DMS79 (cell line): ENCODE measurements at places on chromosomes 7 and 10.

DNA sequence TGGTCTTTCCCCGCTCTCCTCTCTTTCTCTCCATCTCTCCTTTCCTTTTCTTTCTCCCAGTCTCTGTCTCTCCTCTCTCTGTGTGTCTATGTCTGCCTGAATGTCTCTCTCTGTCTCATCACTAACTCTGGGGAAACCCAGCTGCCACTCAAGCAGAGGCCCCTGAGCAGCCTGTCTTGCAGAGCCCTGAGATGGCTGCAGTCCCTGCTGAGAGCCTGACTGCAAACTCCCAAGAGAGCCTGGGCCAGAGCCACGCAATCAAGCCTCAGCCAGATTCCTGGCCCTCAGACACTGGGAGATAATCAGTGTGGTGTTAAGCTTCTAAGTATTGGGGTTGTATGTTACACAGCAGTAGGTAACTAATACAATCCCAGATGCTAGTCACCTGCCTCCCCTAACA lies 91.5 kb downstream of the PAXIP1 start:
- no peak for DNase-seq

DNA sequence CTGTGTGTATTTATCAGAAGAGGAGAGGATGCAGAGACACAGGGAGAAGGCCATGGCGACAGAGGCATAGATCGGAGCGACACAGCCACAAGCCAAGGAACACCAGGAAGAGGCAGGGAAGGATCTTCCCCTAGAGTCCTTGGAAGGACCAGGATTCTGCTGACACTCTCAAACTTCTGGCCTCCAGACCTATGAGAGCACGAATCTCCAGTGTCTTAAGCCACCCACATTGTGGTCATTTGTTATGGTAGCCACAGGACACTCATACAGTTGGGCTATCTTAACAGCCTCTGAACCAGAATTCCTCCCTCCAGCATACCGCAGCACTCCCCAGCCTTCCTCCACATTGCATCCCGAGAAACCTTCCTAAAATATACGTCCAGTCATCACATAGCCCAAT lies 367.0 kb upstream of the MGMT start:
- no peak for DNase-seq

DNA sequence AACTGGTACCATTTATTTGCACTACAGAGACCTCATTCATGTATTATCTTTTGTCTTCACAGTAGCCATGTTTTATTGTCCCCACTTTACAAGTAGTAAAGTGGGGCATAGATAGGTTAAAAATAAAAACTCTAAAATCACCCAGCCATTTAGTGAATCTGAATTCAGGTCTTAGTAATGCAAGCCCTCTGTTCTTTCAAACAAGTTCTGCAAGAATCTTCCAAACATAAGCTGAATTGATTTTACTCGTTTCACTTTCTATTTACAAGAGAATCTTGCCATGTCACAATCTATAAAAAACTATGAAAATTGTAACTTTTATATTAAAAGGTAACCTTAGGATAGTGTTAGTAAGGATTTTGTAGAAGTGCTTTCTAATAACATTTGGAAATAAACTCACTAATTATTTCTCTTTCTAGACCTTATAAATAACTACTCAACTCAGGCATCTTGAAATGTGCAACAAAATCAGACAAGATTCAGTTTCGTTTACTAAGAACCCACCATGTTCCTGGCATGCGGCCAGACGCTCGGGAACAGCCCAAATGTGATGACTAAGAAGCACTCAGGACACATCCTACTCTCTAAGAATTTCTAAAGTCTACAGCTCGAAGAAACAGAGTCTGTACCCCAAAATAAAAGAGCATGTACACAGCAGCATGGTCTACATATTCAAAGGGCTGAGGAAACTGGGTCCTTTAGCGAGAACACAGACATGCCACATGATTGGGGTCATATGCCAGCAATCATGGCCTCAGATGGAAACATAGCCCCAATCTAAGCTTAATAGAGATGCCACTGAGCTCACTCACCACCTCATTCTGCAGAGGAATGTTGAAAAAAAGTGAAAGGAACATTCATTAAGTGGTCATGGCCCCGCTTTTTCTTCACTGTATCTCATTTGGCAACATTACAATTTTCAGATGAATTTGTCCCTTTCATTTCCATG lies 167.6 kb downstream of the AMPH start:
- DNase-seq, result peak; percentile 7

DNA sequence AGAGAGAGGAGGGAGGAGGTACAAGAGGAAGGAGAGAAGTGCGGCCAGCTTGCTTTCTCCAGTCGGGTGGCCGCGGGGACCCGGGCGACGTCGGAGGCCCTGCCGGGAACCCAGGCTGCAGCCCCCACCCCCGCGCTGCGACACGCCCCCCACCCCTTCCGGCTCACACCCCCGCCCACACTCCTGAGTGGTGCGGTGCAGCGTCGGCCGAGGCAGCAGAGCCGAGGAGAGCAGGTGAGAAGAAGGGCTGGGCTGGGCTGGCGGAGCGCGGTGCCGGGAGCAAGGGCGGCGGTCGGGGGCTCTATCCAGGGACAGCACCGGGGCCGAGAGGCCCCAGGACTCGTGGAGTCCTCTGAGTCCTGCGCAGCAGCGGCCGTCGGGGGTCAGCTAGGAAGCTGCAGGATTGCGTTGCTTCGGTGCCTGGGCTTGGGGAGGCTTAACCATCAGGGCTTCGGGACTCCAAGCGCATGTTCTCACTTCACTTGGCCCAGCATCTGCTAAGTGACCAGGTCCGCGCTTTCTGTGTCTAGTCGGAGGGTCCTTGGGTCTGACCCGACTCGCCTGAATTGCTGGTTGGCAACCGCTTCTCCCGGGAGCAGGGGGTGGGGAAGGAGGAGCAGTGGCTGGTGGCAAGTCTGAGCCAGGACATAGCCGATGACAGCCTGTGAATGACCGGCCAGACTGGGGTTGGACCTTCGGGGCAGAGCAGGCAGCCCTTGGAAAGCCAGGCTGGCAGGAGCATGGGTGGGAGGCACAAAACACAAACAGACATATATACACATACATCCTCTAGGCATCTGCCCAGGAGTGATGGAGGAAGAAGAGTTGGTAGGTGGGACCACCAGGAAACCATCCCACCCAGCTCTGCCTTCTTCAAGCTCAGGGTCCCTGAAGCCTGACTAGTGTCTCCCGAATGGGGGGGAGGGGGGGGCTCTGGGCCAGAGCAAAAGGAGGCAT lies 683 bp downstream of the CHAT start:
- no peak for DNase-seq

- no peak for DNase-seq
Measured at GRCh38 chr10:11161096-11161495, 143.4 kb downstream of the CELF2 start.

- DNase-seq, result no peak
Measured at GRCh38 chr7:127413962-127414361, 21.5 kb upstream of the ZNF800 start.

GRCh38 chr10:126157189-126157588 lies 231.1 kb downstream of the ADAM12 start:
- no peak for DNase-seq

- no peak for DNase-seq
Measured at GRCh38 chr10:107915215-107915610, 750.7 kb upstream of the SORCS1 start.

GRCh38 chr7:45623740-45624391 lies 49.7 kb downstream of the ADCY1 start:
- DNase-seq, result no peak

DNA sequence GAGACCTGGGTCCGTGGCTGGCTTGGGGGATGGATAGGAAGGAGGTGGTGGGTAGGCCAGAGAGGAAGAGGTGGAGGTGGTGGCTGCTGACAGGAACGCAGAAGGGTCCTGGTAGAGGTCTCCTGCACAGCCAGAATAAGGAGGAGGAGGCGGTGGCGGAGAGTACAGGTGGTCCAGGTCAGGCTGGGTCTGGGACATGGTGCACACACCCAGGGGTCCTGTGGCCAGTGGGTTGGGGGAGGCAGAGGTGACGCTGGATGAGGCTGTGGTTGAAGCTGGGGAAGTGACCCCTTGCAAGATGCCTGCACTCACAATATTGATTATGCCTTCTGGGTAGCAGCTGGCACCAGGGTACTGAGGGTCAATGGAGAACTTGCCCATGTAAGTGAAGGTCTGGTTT lies 2.2 kb downstream of the EGR2 start:
- no peak for DNase-seq

DNA sequence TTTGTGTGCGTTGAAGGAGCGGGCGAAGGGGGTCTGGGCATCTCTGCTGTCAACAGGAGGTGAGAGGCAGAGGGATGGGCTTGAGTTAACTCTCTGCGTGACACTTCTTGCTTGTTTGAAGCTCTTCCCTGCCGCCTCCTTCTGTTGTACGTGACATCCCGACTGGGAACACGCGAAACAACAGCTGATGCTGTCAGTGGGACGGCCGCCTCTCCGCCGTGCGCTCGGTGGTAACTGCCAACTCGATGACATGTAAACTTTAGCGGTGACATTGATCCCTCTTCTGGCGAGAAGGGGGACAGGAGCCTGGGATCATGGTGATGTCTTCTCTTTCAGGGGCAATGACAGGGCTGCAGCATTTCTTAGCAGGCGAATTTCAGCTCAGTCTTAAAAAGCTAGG lies 394.5 kb downstream of the TYW1 start:
- DNase-seq, result no peak

DNA sequence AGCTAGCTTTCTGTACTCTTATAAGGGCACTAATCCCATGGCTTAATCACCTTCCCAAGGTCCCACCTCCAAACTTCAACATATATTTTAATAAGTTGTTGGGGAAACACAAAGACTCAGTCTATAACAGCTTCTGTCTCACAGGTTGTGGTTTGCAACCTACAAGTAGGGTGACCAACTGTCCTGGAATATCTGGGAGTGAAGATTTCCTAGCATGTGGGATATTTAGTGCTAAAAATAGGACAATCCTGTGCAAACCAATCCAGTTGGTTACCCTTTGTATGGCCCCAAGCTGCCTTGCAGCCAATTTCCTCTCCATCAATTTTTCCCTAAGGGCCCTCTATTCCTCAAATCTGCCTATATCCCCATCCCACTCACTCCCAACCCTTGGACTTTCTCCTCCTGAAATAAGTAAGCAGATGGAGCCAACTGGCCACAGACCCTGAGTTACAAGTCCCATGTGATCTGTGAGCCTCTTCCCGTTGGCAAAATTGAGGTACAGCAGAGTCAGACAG lies 82.3 kb downstream of the FAM13C start:
- DNase-seq, result no peak

DNA sequence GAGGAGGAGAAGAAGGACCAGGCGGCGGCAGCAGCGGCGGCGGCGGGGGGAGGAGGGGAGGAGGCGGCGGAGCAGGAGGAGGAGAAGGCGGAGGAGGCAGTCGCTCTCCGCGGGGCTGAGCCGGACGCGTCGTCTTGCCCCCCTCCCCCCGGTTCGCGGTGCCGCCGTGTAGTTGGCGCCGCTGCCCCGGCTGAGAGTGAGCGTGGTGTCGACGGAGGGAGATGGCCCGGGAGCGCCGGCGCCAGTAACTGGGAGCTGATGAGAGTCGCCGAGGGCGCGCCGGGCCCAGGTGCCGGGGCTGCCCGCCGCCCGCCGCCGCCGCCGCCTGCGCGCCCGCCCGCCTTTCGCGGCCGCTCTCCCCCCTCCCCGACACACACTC lies 257 bp downstream of the WAC start:
- DNase-seq, result no peak

DNA sequence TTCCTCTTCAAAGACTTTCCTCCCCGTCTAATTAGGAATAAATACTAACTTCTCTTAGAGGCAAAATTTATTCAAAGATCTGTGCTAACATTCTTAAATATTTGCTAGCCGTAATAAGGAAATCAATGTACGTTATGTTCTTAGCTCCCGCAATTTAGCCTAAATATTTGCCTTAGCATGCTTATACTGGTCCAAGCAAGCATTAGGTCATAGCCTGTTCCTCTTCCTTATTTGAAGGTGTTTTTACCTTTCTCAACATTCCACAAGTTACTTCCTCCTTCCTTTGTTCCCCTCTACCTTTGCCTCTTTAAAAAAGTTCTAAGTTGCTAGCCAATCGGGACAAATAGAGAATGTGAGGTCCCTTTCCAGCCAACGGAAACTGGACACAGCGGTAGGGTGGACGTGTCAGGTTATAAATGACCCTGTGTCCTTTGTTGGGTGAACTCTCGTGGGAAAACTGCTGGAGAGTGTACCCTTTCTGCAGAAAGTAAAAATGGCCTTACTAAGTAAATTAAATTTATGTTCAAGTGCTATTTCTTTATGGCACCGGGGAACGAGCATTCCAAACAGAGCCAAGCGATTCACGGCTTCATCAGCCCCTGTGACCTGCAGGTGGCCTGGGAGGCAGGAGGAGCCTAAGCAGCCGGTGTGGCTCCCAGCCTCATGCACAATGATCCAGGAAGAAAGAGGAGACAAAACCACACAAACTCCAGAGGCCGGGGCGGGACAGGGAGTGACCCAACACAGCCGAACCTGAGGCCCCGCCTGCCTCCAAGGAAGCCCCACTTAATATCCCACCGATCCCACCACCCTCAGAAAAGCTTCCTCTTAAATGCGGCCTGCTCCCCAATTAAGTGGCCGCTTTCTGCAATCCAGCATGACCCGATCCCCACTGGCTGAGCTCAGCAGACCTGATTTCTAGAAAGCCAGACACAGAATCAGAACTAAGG lies 67.0 kb downstream of the ZRANB1 start:
- no peak for DNase-seq

DNA sequence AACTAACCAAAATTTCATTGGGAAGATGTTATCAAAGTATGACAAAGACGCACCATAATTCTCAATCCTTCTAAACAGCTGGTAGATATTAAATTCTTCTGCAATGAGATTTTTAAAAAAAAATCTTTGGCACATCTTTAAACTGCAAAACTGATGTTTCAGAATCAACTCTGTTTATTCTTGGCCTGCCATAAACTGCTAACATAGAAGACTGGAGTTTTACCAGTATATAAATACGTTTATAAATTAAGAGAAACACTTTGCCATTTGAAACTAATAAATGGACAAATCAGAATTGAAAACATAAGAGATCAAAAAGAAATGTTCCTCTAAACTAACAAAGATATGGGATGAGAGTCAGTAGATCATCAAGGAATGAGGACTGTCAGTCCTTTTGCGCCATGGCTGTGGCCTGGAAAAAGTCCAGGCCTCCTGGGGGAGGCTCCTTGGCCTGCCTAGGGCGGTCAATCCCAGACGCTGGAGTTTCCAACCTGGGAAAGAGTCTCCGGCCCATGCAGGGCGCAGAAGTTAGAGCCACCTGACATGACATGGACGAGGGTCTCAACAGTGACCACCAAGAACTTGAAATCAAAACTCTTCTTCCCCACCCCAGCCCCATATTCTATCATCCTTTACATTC lies 34.2 kb upstream of the NEBL start:
- no peak for DNase-seq

DNA sequence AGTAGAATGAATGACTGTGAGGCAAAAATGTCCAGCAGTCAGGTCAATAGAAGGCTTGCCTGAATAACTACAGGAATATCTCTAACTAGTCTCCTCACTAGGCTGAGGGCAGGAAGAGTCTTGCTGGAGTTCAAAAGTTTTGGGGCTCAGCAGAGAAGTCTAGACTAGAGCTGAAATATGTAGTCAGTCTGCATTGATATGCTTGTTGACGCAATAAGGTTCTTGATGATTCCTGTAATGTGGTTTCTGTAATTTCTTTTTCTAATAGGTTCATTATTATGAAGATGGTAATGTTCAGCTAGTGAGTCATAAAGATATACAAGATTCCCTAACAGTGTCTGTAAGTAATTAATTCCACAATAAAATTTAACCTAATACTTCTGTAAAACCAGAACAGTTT lies 41.5 kb upstream of the ST7 start:
- no peak for DNase-seq
